HFFc6 (cell line): ENCODE measurements at places on chromosomes 4 and X.

- no peak for DNase-seq
Measured at GRCh38 chrX:40952855-40953254, 132.4 kb upstream of the USP9X start.

- DNase-seq, result no peak
Measured at GRCh38 chrX:2334237-2334636, 166.5 kb downstream of the DHRSX start.

- no peak for DNase-seq
Measured at GRCh38 chr4:22778547-22779163, 85.9 kb downstream of the GBA3 start.

DNA sequence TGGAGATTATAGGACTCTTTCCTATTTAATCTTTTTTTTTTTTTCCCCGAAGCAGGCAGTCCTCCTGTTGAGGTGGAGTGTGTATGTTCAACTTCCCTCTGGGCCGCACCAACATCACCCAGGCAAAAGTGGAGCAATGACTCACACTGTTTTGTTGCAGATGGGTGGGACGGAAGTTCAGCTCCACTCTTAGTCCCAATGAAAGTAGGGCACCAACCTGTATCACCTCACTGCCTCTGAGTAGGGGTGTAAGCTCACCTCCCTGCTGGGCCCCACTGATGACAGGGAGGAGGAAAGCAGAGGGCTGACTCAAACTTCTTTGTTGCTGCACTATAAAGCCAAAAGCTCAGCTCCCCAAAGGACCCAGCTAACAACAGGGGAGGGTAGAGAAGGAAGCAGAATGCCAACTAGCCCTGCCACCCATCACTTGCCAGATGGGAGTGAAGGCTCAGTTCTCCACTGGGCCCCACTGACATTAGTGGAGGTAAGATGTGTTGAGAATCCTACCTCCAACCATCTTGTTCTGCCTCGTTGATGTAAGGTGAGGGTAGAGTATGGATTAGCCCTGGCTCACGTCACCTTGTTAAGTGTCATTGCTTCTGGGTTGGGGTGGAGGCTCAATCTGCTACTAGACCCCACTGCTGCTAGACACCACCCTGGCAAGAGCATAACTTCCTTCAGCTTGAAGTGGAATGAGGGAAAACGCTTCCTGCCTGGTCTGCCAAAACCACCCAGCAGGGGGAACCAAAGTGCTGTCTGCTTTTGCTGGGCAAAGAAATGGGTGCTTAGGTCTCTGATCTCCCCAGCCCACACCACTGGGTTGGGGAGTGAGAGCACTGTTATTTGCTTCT is 14.1 kb downstream of the RPS6KA3 start:
- no peak for DNase-seq

- DNase-seq, result peak; percentile 39
Measured at GRCh38 chr4:27790911-27791310, 930.3 kb downstream of the STIM2 start.

DNA sequence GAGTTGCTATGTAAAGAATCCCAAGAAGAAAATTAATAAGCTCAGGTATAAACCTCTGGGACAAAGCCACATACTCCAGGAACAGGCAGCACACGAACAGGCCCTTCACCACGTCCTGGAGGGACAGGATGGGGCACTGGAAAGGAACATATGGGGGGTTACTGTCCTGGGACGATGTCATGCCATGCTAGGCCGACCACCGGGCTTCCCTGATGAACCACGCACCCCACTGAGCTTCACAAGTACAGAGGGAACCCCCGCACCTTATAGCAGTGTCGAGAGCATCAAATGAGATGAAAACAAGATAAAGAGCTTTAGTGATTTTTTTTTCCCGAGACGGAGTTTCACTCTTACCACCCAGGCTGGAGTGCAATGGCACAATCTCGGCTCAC is 19.1 kb downstream of the NOP14 start:
- DNase-seq, result no peak

DNA sequence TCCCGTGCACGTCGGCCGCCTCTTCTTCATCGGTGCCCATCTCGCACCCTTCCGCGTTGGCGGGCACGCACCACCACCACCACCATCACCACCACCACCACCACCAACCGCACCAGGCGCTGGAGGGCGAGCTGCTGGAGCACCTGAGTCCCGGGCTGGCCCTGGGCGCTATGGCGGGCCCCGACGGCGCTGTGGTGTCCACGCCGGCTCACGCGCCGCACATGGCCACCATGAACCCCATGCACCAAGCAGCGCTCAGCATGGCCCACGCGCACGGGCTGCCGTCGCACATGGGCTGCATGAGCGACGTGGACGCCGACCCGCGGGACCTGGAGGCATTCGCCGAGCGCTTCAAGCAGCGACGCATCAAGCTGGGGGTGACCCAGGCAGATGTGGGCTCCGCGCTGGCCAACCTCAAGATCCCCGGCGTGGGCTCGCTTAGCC is 1.4 kb downstream of the POU4F2 start:
- DNase-seq, result no peak

DNA sequence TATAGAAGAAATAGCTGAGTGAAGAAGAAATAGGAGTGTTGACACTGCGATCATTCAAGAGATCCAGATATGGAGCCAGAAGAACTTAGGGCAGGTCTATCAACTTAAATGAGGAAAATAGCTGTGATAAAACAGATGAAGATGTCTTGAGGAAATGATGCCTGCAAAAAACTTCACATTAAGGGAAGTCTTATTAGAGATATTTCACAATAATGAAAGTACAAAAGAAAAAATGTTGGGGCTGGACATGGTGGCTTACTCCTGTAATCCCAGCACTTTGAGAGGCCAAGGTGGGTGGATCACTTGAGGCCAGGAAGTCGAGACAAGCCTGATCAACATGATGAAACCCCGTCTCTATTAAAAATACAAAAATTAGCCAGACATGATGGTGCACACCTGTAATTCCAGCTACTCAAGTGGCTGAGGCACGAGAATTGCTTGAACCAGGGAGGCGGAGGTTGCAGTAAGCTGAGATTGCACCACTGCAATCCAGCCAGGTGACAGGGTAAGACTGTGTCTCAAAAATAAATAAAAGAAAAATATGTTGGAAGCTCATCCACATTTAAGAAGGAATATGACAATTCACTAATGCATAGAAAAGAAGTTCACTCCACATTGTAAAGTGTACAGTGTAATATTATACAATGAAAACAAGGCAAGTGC is 56.3 kb downstream of the PKD2 start:
- DNase-seq, result no peak

DNA sequence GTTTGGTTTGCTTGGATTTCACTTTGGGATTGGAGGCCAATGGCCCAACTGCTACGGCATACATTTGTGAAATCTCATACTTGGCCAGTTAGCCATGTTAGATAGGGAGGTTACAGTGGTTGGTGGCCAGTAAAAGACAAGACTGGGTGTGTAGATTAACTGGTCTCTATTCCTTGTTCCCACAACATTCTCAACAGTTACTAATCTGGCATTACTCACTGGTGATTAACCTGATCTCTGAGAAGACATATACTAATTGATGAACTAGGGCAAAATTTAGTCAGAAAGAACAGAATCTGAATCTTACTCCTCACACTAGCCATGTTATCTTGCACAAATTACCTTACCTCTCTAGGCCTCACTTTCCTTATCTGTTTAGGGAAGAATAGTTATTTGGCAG is 33.4 kb downstream of the GATB start:
- peak; percentile 52 for DNase-seq

- DNase-seq, result no peak
Measured at GRCh38 chr4:30743897-30744296, 23.7 kb downstream of the PCDH7 start.

- DNase-seq, result peak; percentile 55
Measured at GRCh38 chr4:114383067-114383466, 215.5 kb upstream of the UGT8 start.

GRCh38 chr4:127783026-127783769 is 1.1 kb downstream of the HSPA4L start:
- peak; percentile 10 for DNase-seq

GRCh38 chr4:183098723-183099536 is at the start of gene WWC2:
Gene WWC2, plus strand, starts transcription at chr4:183099257. Its CDS starts 235 bp downstream, at chr4:183099492.
- DNase-seq, result peak; percentile 88

GRCh38 chrX:9538544-9539045 is 73.7 kb downstream of the TBL1X start:
- no peak for DNase-seq

- DNase-seq, result no peak
Measured at GRCh38 chr4:147088146-147088545, 142.5 kb upstream of the TTC29 start.

DNA sequence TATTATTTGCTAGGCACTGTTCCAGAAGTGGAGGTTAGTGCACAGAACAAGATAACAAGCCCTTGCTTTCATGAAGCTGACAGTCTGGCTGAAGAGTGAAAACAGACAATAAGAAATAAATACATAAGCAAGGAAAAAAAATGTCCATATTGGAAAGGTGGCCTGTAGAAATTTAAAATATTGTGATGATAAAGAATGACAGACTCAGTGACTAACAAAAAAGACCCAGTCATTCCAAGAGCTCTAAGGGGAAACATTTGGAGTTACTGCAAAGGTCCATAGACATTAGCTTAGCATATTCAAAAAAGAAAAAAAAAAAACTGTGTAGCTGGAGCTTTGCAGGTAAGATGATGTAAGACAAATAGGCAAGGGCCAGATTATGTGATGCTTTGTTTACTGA is 1.0 kb upstream of the ANTXR2 start:
- DNase-seq, result no peak

DNA sequence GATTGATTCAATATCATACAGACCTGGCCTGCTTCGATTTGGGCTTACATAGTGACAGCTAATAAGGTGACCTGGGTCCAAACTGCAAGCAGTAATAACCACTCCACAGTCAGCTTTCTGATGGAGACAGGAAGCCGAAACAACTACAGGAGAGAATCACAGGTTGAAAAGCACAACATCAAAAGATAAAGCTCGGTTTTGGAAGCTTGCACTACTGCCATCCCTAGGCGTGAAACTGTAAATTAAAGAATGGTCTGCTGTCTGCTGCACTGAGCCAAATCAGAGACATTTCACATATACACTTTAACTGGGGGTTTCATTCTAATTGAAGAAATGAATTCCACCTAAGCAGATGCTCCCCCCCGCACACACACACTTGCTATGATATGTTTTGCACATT is 116.3 kb downstream of the DHX15 start:
- DNase-seq, result no peak

GRCh38 chrX:36573720-36574119 is 434.4 kb upstream of the FAM47C start:
- DNase-seq, result no peak

DNA sequence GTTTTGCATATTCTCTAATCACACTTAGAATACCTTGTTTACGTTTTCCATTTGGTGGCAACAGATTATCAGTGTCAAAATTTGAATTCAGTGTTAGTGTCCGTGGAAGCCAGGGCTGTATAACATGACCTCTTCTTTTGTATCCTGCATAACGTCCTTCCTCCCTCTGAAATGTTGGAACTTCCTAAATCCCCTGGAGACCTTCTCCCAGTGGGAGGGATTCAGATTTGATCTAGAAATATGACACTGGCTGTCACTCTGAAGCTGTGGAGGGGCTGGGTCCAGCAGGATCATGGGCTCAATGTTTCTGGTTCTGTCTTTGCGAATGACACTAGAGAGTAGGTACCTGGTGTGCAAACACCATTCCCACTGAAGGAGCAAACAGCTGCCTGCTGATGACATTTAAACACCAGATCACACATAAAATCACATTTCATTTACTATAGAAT is 850 bp upstream of the CXCL3 start:
- DNase-seq, result no peak

- no peak for DNase-seq
Measured at GRCh38 chr4:24630937-24631336, 46.6 kb upstream of the DHX15 start.

GRCh38 chr4:23962462-23962861 is 72.6 kb upstream of the PPARGC1A start:
- no peak for DNase-seq

DNA sequence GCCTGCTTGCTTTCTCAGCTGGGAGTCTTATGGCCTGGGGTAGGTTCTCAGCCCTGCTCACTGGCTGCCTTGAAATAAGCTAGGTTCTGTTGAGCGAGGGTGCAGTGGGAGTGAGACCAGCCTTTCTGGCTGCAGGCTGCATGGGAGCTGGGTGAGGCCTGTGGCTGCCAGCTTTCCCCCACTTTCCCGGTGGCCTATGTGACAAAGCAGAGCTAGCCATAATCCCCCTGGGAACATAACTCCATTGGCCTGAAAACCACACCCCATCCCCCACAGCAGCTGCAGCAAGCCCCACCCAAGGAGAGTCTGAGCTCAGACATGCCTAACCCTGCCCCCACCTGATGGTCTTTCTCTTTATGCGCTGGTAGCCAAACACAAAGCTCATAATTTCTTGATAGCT is 118.9 kb downstream of the KLHL4 start:
- DNase-seq, result no peak

- no peak for DNase-seq
Measured at GRCh38 chrX:31213941-31214340, 142.1 kb upstream of the FTHL17 start.

GRCh38 chr4:127782025-127782274 is 172 bp upstream of the HSPA4L start:
- DNase-seq, result peak; percentile 75
